ENCODE measurements at places on chromosomes 1 and 21.

GRCh38 chr1:67838180-67838910 lies 5.1 kb upstream of the GNG12 start:
- no peak for DNase-seq

GRCh38 chr1:220956501-220957232 lies 77.4 kb downstream of the HLX start:
- no peak for DNase-seq

DNA sequence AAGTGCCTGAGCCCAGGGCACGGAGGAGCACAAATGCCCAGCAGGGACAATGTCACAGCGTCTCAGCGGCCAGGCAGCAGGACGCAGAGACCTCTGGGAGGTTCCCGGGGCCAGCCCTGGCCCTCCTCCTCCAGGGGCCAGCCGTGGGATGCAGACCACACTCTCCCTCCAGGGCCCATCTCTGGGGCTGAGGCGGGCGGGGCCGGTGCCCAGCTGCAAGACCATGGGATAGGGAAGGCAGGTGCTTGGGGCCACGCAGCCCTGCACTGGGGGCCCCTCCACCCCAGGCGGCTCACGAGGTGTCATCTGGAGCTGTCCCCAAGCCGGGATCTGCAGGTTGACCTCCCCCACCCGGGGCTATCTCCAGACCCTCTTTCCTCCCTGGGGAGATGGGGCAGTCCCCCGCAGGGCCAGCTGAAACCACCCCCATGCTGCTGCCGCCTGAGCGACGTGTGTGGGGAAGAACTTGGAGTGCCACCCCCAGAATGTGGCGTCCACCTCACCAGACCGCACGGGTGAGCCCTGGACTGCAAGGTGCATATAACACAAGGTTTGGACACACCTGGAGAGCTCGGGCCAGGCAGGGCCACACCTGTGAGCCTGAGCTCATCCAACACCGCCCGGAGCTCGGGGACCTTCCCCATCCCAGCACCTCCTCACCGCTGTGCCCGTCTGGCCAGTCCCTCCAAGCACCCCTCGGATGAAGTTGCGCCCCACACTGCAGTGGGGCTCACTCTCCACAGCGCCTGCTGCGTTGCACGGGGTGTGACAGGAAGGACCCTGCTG lies 4.1 kb upstream of the TTLL10 start:
- no peak for DNase-seq

GRCh38 chr1:17011092-17011438 lies 663 bp downstream of the ATP13A2 start:
- DNase-seq, result no peak

- DNase-seq, result no peak
Observed at GRCh38 chr1:7550981-7551380, 220.1 kb upstream of the VAMP3 start.

DNA sequence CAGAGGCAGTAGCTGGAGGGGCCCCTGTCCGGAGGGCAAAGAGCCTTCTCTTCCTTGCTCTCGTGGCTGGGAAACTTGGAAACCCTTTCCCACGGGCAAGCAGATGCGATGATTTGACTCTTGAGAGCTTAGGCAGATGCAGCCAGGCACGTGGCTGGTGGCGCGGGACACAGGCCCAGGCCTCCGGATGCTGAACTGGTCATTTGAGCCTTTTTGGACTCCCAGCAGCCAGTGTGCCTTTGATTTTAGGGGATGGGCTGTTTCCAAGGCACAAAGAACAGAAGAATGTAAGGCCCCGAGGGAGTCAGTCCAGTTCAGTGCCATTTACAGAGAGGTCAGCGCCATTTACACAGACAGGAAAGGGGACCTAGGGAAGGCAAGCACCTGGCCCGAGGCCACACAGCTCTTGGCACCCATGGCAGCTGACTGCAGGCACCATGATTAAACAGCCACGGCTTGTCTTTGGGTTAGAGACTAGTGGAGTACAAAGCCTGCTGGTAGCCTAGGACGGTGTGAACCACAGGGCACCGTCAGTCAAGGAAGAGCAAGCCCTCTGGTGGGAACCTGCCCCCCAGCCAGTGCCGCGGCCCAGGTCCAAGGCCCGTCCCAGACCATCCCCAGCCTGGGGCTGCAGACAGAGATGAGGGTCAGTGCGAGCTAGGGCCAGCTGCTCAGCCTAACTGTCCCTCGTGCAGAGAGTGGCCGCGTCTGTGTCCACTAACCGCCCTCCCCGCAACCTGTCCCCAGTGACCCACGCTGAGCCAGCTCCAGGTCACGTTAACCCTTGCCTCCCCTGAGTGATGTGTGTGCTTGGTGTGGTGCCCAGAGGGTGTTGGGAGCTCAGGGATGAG lies 20.4 kb upstream of the CCDC27 start:
- no peak for DNase-seq

DNA sequence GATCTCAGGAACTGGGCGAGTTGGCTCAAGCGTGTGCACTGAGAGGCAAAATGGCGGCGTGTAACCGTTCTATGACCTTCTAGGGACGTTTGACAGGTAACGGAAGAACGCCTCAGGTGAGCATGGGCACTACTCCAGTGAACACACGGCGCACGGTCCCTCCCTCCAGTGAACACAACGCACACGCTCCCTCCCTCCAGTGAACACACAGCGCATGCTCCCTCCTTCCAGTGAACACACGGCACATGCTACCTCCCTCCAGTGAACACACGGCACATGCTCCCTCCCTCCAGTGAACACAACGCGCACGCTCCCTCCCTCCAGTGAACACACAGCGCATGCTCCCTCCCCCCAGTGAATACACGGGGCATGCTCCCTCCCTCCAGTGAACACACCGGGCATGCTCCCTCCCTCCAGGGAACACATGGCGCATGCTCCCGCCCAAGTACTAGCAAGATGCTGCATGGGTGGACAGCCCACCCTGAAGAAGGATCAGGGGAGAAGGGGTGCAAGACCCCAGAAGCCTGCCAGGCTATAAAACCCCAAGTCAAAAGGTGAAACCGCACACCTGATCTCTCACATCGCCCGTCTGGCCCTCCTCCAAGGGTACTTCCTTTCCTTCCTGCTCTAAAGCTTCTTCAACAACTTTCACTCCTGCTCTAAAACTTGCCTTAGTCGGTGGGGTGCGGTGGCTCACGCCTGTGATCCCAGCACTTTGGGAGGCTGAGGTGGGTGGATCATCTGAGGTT lies 3.5 kb downstream of the C1orf159 start:
- no peak for DNase-seq
